ENCODE measurements at places on chromosomes 1 and 21.

GRCh38 chr1:151936653-151937052 lies 27.3 kb upstream of the THEM4 start:
- no peak for DNase-seq

GRCh38 chr1:48627486-48627885 lies 149.2 kb downstream of the BEND5 start:
- DNase-seq, result no peak

DNA sequence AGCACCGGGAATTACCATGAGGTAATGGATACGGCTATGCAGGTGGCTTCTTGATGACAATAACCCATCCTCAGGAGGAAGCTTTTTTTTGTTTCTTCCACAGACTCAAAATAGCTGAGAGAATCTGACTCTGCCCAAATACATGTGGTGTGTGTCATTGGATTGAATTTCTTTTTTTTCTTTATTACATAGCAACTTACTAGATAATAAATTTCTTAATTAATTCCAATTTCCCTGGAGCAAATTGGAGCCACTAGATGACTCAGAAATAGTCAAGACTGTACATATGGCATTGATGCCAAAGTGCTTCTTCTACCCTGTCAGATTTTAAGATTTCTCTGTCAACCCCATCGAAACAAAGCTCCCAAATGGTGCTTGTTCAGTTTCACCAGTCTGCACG lies 42.7 kb downstream of the L1TD1 start:
- no peak for DNase-seq

DNA sequence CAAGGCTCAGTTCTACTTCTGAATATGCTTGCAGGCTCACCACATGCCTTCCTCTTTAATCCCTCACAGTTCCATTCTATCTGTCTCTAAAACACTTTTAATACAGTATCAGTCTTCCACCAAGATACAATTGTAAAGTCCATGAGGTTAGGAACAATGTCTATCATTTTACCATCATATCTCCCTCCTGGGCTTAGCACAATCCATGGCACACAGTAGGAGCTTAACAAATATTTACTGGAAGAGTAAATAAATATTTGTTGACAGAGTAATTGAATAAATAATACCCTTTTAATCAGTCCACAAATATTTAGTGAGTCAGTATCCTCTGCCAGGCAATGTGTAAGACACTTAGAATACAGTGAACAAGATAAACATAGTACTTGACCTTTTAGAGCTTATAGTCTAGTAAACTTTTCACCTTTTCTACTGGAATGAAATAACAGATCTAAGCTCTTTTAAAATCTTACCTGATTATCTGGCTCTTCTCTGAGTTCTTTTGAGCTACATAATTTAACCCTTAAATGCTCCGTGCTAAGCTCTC lies 12.7 kb upstream of the GADD45A start:
- no peak for DNase-seq

- DNase-seq, result no peak
These were observed 5.0 kb downstream of the SDF4 start for GRCh38 chr1:1226566-1227362.

GRCh38 chr1:201655910-201656309 lies 117.0 kb downstream of the NAV1 start:
- no peak for DNase-seq

- no peak for DNase-seq
These were observed 60.8 kb upstream of the F3 start for GRCh38 chr1:94602316-94602715.

DNA sequence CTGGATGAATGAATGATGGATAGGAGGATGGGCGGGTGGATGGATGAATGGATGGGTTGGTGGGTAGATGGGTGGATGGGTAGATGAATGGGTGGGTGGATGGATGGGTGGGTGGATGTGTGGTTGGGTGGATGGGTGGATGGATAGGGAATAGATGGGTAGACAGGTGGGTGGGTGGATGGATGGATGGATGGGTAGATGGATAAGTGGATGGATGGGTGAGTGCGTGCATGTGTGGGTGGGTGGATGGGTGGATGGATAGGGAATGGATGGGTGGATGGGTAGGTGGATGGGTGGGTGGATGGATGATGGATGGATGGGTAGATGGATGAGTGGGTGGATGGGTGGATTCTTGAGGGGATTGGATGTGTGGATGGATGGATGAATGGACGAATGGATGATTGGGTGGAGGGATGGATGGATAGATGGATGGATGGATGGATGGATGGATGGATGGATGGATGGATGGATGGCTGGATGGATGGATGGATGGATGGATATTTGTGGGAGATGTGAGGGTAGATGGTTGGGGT lies 68.7 kb downstream of the SDC3 start:
- DNase-seq, result no peak

DNA sequence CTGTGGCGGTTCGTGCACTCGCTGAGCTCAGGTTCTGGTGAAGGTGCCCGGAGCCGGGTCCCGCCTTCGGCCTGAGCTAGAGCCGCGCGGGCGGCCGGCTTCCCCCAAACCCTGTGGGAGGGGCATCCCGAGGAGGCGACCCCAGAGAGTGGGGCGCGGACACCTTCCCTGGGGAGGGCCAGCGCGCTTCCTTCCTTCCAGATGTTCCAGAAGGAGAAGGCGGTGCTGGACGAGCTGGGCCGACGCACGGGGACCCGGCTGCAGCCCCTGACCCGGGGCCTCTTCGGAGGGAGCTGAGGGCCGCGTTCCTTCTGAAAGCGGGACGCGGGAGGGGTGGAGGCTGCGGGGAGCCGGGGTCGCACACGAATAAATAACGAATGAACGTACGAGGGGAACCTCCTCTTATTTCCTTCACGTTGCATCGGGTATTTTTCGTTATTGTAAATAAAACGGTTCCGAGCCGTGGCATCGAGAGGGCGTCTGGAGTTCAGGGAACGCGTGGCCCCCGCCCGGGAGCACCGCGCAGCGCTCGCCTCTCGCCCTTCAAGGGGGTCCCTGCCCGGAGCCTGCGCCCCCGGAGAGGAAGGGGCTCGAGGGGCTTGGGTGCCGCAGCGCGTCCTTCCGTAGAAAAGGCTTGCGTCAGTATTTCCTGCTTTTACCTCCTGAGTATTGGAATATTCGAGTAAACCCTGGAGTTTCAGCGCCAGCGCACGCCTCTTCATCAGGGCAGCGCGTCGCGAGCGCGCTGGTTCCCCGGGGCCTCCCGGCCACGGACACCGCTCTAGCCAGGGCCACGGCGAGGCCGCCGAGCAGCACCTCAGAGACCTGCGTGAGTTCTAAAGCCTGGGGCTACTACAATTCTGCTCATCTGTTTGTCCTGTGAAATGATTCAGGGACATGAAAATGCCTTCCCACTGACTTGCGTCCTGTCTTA lies 11.5 kb downstream of the YBEY start:
- DNase-seq, result no peak

DNA sequence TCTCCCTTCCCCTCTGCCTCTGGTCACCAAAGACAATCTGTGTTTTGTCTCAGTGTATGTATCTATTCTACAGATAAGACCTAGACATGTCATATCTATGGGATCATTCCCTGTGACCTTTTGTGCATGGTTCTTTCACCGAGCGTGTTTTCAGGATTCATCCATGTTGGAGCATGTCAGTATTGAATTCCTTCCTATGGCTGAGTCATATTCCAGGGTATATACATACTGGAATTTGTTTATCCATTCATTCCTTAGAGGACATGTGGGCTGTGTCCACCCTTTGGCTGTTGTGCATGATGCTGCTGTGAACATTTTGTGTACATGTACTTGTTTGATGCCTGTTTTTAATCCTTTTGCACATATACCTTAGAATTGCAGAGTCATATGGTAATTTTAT lies 69.9 kb downstream of the NFASC start:
- DNase-seq, result no peak

DNA sequence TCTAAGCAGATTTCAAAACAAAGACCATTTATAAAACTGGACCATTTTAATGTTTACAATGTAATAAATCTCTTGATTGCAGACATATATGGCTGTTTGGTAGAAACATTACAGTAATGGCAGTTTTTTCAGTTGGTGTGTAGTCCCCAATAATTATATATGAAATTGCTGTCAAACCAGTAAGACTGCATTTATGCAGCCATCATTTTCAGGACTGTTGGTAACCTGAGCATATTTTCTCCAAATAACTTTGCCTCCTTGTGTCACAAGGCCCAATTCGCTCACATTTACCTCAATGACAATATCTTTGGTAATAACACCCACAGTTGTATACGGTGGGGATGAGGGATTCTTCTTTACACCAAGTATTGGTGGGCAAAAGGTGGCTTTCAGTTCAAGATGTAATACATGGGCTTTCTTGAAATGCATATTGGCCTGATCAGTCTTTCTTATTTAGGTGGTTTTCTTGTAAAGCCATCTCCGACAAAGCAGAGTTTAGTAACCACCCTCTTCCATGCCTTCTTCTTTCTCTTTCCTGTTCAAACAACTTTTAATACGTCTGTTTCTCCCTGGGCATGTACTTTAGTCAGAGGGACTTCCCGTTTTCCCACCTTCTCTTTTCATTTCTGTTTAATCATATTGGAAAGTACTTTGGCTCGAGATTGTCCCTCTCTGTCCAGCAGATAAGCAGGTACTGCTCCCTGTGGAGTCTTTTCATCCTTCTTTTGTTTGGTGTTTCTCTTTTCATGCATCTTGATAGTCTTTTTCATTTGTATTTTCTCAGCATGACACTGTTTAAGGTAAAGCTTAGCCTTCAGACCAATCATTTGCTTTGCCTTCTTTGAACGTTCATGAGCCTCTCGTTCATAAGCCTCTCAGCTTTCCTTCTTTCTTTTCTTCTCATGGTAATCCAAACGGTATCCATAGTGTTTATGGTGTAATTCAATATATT lies 30.4 kb downstream of the ATP2B4 start:
- DNase-seq, result no peak

DNA sequence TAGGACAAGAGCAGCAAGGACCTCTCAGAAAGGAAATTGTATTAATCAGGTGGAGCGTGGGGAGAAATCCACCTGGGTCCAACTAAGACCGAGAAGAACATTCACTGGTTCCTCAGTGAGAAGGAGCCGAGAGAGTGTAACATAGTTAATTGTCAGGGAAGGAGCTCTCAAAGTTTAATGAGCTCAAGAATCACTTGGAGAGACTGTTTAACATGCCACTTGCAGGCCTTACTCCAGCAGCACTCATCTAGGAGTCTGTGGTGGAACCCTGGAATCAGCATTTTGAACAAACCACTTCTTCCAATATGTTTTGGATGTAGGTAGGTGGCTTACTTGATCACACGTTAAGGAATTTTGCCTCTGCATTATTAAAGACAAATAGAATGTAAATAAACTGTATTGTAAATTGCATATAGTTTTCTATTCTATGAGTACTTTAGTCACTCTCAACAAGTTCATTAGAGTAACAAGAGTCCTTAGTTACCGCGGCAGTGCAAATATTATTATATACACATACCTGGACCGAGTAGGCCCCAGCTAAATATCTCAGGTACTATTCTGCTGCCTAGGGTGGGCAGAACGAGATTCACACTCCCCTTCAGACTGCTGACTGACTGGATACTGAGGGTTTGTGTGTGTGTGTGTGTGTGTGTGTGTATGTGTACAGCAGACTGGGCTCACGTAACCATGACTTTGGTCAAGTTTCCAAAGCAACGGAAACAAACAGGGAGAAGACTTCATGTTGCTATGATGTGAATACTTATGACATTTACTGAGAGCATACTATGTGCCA lies 203.2 kb upstream of the USP24 start:
- DNase-seq, result no peak

DNA sequence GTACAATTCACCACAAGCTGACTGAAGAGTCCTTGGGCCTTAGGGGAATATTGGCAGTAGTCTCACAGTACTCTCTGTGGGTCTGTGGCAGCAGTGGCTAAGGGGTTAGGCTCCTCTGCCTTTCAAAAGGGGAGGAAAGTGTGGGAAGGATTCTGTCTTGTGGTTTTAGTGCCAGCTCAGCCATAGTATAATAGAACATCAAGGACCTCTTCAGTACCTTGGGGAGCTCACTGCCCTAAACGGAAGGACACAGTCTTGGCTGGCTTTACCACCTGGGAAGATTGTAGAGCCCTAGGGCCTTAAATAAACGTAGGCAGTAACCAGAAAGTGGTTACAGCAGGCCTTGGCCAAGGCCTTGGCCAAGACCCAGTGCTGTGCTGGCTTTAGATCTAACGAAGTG lies 265.7 kb downstream of the COL11A1 start:
- DNase-seq, result no peak
